Stimulated activated CD4-positive, alpha-beta T cell treated with anti-CD3 and anti-CD28 coated beads, Interleukin-12 subunit alpha, Interleukin-12 subunit beta, amount 100 ng/mL, for 48 hours (primary cell): ENCODE measurements at places on chromosomes 12 and 14.

- no peak for DNase-seq
Measured at GRCh38 chr12:52370926-52371608, 3.8 kb upstream of the KRT85 start.

DNA sequence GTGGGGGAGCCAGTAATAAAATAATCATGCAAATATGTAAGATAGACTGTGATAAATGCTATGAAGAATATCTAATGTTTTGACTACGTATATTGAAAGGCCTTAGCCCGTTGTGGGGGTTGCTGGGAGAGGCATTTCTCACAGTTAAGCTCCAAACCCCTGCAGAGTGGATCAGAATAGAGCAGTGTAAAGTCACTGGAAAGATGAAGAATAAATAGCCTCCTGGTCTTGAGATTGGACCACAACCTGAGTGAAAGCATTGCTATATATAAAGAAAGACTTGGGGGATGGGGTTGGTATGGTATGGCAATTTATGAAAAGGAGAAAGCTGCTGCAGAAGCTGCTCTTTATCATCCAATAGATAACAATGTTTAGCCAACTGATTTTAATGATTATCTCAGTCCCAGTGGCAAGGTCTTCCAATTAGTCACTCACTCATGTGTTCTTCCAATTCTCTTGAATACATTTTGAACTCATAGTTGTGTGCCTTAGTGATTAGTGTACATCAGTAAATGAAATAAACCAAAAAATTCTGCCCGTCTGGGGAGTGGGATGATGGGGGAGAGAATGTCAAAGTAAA lies 10.2 kb downstream of the PLEKHA5 start:
- no peak for DNase-seq

DNA sequence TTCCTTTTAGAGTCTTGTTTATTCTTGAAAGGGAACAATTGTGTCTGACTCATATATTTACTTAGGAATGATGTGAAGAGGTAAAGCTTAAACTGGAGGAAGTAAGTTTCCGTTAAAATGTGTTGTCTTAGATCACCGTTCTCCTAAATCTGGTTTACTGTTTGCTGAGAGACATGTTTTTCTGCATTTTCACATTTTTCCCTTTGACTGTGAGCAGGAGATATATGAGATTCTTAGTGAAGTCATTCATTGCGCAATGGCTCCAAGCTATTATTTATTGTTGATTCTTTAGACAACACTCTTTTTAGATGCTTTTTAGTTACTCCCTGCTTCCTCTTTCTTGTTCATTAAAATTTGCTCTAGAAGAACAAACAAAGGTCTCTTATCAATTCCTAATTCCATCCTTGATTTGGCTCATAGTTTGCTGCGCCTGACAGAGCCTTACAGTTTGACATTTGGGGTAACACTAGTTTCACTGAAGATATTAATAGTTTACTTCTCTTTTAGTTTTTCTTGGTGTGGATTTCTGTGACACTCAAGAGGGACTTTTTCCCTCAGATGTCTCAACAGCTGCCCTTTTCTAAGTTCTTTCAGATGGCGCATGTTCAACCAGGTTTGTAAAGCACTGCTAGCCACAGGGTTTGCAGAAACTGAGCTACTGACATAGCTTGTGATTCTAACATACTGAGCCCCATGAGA lies 11.4 kb downstream of the CLECL1 start:
- DNase-seq: no peak

GRCh38 chr14:23864861-23865260 lies 88.7 kb upstream of the DHRS4 start:
- no peak for DNase-seq

DNA sequence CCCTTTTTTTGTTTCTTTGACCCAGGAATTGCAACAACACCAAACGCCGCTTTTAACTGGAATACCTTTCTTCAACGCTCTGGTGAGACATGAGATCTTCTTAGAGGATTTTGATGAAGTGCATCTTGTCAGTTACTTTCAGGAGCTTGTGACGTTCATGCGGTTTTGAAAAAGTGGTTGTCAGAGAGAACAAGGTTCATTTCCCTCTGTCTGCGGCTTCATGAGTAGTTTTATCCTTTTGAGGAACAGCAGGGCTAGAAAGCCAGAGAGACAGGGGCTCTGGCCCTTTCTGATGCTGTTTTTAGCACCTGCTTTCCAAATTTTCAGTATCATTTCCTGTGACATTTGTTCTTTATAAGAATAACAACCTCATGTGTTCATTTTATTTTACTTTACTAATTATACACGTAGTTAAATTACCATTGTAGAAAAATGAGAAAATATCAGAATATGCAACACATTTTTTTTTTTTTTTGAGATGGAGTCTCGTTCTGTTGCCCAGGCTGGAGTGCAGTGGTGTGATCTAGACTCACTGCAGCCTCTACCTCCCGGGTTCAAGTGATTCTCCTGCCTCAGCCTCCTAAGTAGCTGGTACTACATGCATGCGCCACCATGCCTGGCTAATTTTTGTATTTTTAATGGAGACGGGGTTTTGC lies 61.8 kb downstream of the GLT1D1 start:
- peak; percentile 65 for DNase-seq

- DNase-seq: no peak
Measured at GRCh38 chr14:93135399-93135798, 19.7 kb upstream of the ITPK1 start.

DNA sequence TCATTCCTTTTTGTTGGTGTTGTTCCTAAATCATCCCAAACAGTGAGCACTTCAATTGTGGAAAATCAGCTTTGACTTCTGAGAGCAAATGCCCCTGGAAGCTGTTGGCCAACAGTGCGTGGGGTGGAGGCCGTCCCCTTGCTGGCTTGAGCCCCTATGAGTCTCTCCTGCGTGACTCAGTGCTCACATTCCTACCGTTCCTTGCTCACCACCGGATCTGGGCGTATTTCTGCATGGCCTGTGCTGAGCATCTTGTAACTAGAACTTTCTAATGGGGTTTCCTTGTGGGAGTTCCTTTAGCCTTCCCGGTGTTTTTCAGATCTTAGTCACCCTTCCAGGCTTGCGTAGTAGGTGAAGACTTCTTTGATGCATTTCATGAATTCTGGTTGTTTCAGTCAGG lies 14.7 kb downstream of the SERPINA1 start:
- no peak for DNase-seq

DNA sequence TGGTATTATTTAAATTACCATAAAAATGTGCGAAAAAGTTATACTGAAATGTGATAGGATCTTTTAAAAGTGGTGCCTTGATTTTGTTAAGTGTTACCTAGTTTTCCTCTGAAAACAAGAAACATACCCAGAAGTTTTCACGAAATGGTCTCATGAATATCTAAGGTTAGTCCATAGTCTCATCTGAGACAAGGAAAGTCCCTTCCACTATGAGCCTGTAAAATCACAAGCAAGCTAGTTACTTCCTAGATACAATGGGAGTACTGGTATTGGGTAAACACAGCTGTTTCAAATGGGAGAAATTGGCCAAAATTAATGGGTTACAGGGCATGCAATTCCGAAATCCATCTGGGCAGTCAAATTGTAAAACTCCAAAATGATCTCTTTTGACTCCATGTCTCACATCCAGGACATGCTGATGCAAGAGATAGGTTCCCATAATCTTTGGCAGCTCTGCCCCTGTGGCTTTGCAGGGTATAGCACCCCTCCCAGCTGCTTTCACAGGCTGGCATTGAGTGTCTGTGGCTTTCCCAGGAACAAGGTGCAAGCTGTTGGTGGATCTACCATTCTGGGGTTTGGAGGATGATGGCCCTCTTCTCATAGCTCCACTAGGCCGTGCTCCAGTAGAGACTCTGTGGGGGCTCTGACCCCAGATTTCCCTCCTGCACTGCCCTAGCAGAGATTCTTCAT lies 271.4 kb downstream of the NAV3 start:
- DNase-seq: no peak

DNA sequence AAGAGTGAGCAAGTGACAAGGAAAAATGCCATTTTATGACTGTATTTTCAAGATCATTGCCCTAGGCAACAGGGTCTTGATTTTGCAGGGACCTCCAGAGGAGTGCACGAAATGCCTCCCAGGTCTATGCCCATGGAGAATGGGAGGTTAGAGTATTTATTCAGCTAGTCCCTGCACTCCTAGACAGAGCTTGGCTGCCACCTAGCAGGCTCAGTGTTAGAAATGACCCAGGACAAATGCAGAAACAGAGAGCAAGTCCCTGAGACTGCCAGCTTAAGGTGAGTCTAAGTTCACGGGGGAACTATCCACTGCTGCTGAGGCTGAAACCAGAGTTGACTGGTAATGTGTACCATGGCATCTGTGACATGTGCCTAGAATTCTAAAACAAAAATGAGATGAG lies 506.4 kb downstream of the MED13L start:
- no peak for DNase-seq

GRCh38 chr12:113860950-113861349 lies 105.2 kb downstream of the RBM19 start:
- DNase-seq: no peak

- DNase-seq: no peak
Measured at GRCh38 chr12:130555628-130556485, 160.2 kb downstream of the RIMBP2 start.

DNA sequence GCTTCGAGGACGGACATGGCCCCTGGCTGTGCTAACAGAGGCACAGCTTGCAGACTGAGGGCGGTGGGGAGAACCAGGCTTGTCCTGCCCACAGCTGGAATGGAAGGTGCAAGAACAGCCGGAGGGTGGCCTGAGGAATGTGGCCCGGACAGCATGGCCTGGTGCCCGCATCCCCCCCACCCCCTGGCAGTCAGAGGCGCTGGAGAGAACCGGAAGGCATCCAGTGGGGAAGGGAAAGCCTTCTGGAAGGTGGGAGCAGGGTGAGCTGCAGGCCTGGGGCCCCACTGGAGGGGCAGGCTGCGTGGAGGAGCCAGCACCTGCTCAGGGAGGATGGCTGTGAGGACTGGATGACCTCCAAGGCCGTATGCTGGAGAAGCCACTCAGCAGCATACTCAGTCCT lies 8.1 kb upstream of the CYP46A1 start:
- no peak for DNase-seq

DNA sequence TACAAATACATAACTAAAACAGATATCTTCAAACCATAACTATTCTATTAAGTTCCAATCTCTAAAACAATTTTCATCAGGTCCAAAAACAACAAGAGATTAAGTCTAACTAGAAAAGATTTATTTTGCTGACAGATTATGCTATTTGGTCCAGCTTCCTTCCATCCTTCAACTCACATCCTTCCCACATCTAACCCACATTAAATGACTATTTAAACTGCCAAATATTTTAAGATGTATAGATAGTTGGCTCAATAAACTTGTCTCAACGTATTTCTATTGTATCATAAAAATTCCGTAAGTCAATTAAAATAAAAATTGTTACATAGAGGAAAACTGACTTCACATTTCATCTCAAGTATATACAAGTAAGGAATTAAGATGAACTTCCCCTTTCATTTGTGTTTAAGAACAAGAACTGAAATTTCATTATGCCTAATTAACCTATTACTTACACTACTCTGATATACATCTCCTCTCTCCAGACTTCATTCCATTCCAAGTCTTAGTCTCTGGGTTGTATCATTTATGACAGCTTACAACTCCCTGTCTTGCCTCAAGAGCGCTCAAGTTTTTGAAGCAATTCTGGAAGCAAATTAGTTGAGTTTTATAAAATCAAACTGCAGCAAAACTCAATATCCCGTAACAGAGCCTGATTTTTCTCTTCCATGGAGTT lies 25.4 kb downstream of the PAWR start:
- no peak for DNase-seq

DNA sequence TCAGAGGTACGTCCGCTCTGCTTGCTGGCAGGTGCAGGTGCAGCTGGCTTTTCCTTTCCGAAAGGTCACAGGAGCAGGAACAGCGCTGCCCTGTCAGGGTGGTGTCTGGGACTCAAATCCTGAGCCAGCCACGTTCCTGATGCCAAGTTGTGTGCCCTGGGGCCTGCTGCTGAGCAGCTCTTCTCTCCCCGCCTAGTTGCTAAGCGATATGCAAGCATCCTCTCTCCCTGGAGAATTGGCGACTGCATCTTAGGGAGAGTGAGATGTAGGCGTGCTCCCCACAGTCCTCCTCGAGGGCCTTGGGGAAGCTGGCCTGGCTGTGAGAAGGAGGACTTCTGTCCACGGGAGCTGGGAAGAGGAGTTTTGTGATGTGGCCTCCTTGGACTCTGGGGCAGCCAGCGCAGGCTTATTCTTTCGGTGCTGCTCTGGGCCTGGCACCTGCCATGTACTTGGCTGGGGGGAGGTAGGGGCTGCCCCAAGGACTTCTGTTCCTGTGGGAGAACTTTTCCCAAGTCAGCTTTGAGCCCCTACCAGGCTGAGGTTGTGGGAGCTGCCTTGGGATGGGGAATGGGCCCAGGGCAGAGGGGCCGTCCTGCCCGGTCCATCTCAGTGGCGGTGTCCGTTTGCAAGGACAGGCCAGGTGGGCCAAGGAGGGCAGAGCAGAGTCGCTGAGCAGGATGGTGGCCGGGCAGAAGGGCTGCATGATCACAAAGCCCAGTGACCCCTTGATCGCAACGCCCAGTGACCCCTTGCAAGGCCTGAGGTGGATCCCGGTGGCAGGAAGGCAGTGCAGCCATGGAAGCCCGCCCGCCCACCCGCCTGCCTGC lies 183.5 kb downstream of the ADGRD1 start:
- DNase-seq: no peak
